ENCODE measurements at places on chromosomes 6 and 20.
A peak's percentile ranks its signal among the peaks of the same experiment; 100 is the strongest.

DNA sequence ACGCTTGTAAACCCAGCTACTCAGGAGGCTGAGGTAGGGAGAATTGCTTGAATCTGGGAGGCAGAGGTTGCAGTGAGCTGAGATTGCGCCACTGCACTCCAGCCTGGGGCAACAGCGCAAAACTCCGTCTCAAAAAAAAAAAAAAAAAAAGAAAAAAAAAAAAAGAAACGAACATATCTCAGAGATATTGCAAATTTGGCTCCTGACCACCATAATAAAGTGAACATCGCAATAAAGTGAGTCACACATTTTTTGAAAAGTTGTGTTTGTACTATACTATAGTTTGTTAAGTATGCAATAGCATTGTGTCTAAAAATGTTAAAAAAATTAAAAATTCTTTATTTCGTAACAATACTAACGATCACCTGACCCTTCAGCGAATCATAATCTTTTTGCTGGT is 13.3 kb downstream of the RSPH9 start:
- H3K4me3 ChIP-seq: no peak overlapping the region
- no peak for DNase-seq
- no peaks in the 10 kb centered on the region for H3K36me3 ChIP-seq
- no peaks in the 10 kb centered on the region for H3K4me1 ChIP-seq
- no peak overlapping the region for H3K27ac ChIP-seq
- H3K27me3 ChIP-seq: no peaks in the 10 kb centered on the region

DNA sequence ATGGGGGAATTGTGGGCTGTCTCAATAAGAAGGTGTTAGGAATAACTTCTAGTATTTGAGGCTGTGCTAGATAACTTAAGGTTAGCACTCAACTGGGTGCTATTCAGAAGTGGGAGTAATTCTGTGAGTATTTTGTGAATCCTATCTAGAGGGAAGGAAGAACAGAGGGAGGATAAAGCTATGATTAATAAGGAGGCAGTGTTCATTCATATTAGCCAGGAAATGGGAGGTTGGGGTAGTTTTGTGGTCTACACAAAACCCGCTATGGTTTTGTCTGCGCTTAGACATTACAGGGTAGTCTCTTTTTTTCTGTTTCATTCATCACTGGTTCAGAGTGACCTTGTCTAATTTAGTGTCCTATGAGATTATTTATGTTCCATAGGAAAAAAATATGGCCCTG is 341.0 kb downstream of the ARHGAP18 start:
- H3K4me3 ChIP-seq: no peak overlapping the region
- no peak for DNase-seq
- H3K4me1 ChIP-seq: peaks cover 6% of the 10 kb centered on the region
- no peak overlapping the region for H3K27ac ChIP-seq
- H3K27me3 ChIP-seq: peaks cover 5% of the 10 kb centered on the region

GRCh38 chr6:74597840-74598239 is 608.0 kb downstream of the COL12A1 start:
- DNase-seq: no peak
- no peaks in the 10 kb centered on the region for H3K36me3 ChIP-seq
- no peak overlapping the region for H3K4me3 ChIP-seq
- H3K27me3 ChIP-seq: no peaks in the 10 kb centered on the region

GRCh38 chr6:162154930-162155329 is 572.6 kb downstream of the PRKN start:
- DNase-seq: no peak
- no peaks in the 10 kb centered on the region for H3K4me1 ChIP-seq
- H3K4me3 ChIP-seq: no peak overlapping the region

GRCh38 chr6:44263354-44264100 is 1.8 kb downstream of the NFKBIE start:
- H3K4me1 ChIP-seq: peaks cover 39% of the 10 kb centered on the region
- H3K27me3 ChIP-seq: no peaks in the 10 kb centered on the region
- H3K4me3 ChIP-seq: peak overlapping the region; percentile 91
- peaks cover 20% of the 10 kb centered on the region for H3K36me3 ChIP-seq

GRCh38 chr6:140915103-140915502 is 1217.6 kb upstream of the GJE1 start:
- no peaks in the 10 kb centered on the region for H3K36me3 ChIP-seq
- no peaks in the 10 kb centered on the region for H3K27me3 ChIP-seq
- DNase-seq: no peak
- H3K4me3 ChIP-seq: no peak overlapping the region

GRCh38 chr6:57315111-57315510 is 2.3 kb upstream of the PRIM2 start:
- no peak overlapping the region for H3K27ac ChIP-seq
- H3K4me1 ChIP-seq: peaks cover 16% of the 10 kb centered on the region
- peaks cover 6% of the 10 kb centered on the region for H3K27me3 ChIP-seq
- no peak for DNase-seq

GRCh38 chr20:31864521-31865400 is 5.6 kb downstream of the DUSP15 start:
- no peak overlapping the region for H3K27ac ChIP-seq
- H3K4me1 ChIP-seq: peaks cover 17% of the 10 kb centered on the region
- no peaks in the 10 kb centered on the region for H3K36me3 ChIP-seq
- no peak overlapping the region for H3K4me3 ChIP-seq
- no peak for DNase-seq

GRCh38 chr6:116323863-116324262 is 44.1 kb upstream of the TSPYL1 start:
- no peaks in the 10 kb centered on the region for H3K4me1 ChIP-seq
- no peak for DNase-seq
- H3K36me3 ChIP-seq: no peaks in the 10 kb centered on the region
- no peak overlapping the region for H3K4me3 ChIP-seq

DNA sequence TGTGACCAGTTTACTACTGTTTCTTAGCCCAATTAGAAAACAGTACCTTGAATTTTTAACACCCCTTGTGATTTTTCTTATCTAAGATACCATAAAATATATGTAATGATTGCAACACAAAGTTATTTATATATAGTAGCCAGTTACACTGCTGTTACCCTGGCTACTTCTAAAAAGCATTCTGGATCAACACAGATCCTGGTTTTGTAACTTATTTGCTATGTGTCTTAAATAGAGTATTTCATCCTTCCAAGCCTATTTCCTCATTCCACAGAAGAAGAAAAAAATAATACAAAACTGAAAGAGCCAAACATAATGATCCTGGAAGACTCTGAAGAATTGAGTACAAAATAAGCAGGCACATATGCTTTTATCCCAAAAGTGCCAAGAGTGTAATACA is 19.0 kb upstream of the GSTA4 start:
- H3K4me1 ChIP-seq: no peaks in the 10 kb centered on the region
- no peak overlapping the region for H3K4me3 ChIP-seq
- no peaks in the 10 kb centered on the region for H3K27me3 ChIP-seq

DNA sequence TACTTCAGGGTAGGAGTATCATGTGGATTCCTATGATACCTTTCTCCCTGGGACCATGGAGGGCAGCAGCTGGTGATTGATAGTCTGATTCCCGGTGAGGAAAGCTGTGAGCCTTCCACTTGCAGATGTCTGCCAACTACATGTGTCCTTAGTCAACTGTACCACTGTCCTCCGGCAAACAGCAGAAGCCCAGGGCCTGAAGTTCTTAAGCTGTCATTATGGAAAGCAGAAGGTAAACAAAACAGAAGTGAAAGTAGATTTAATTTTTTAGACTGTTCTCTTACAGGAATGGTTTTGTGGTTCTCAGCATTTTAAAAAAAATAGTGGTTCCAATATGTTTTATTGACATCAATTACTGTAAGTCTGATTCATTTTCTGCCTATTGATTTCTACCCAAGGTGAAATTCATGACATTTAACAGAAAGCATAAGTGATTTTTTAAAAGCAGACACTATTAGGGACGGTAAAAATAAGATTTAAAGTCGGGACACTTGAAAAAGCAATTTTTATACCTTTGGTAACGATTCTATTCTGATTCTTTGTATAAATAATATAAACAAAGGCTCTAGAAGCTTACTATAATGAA is 36.6 kb downstream of the PTPN1 start:
- peaks cover 12% of the 10 kb centered on the region for H3K36me3 ChIP-seq
- H3K4me1 ChIP-seq: peaks cover 55% of the 10 kb centered on the region
- H3K4me3 ChIP-seq: peak overlapping the region; percentile 78
- no peaks in the 10 kb centered on the region for H3K27me3 ChIP-seq

DNA sequence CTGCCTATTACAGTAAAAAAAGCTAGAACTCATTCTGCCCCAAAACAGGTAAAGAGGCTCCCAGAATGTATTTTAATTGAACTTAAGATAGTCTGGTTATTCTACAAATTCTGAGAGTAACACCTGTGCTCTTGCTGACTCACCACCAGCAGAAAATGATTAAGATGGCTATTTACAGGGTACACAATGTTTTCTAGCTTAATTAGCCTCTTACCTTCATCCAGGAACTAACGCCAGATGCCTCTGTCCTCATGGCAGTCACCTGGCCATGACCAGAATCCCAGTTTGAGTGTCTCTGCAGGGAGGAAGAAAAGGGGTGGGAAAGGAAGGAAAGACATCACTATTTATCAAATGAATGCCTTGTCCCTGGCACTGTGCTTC is 31.3 kb upstream of the PPP1R3G start:
- H3K36me3 ChIP-seq: no peaks in the 10 kb centered on the region
- H3K27ac ChIP-seq: no peak overlapping the region
- no peaks in the 10 kb centered on the region for H3K27me3 ChIP-seq
- no peaks in the 10 kb centered on the region for H3K4me1 ChIP-seq
- H3K4me3 ChIP-seq: no peak overlapping the region

GRCh38 chr6:36436466-36436865 is 6.2 kb downstream of the PXT1 start:
- H3K27me3 ChIP-seq: no peaks in the 10 kb centered on the region
- DNase-seq: no peak
- H3K4me1 ChIP-seq: peaks cover 7% of the 10 kb centered on the region

DNA sequence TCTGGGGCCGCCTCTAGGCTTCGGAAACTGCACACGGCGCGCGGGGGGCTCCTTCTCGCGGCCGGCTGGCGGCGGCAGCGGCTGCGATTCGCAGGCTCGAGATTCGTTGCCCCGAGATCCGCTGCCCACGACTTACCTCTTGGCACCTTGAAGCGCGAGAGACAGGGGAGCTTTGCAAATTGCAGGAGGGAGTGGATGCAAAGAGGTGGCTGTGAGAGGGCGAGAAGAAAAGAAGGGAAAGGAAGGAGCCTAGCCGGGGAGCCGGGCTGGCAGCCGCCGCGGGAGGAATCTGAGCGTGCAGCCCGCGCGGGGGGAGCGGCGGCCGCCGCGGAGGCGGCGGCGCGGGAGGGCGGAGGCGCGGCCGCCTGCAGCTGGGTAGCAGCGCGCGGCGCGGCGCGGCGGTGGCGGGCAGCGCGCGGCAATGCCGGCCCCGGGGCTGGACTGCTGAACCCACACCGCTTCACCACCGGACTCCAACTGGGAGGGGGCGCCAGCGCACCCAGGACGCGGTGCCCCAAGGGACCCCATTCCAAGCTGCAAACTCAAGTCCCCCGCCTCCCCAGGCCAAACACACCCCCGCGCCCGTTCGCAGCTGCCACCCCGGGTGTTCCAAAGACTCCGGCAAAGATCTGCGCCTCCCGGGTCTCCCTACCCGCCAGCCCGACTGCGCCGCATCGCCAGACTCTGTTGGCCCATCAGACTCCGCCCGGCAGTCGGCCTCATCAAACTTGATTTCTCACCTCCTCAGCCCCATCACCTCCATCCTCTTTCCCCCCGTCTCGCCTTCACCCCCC is 44.2 kb upstream of the SUPT3H start:
- H3K27me3 ChIP-seq: no peaks in the 10 kb centered on the region
- peak overlapping the region; percentile 68 for H3K27ac ChIP-seq
- peak; percentile 52 for DNase-seq

GRCh38 chr6:39948199-39948791 is 14.0 kb upstream of the MOCS1 start:
- no peak overlapping the region for H3K4me3 ChIP-seq
- no peaks in the 10 kb centered on the region for H3K36me3 ChIP-seq
- H3K4me1 ChIP-seq: no peaks in the 10 kb centered on the region
- no peaks in the 10 kb centered on the region for H3K27me3 ChIP-seq
- DNase-seq: no peak
- no peak overlapping the region for H3K27ac ChIP-seq

- H3K4me1 ChIP-seq: no peaks in the 10 kb centered on the region
- H3K36me3 ChIP-seq: no peaks in the 10 kb centered on the region
- no peak overlapping the region for H3K27ac ChIP-seq
- no peak overlapping the region for H3K4me3 ChIP-seq
- no peaks in the 10 kb centered on the region for H3K27me3 ChIP-seq
These were observed 235.5 kb upstream of the KCNQ5 start for GRCh38 chr6:72386324-72386723.

DNA sequence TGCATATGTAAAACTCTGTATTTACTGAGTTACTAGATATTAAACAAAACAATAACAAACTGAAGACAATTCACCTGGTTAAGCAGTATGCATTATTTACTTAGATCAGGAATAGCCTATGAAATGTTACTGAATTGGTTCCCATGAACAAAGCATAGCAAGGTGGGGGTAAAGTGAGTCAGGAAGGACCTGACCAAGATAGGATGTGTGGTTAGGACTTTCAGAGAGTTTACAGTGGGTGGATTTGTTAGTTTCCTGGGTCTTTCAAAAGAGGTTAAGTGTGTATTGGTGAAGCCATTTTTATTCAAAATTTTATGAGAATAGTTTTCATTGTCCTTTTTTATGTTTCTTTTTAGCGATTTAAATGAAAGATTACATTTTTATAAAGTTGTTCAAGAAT is 32.9 kb downstream of the TBPL1 start:
- H3K27me3 ChIP-seq: no peaks in the 10 kb centered on the region
- no peak overlapping the region for H3K27ac ChIP-seq
- H3K4me3 ChIP-seq: no peak overlapping the region
- no peak for DNase-seq
- peaks cover 14% of the 10 kb centered on the region for H3K4me1 ChIP-seq

GRCh38 chr6:139765825-139766285 is 391.4 kb upstream of the CITED2 start:
- H3K4me1 ChIP-seq: no peaks in the 10 kb centered on the region
- H3K27ac ChIP-seq: no peak overlapping the region
- no peaks in the 10 kb centered on the region for H3K36me3 ChIP-seq
- DNase-seq: no peak
- no peak overlapping the region for H3K4me3 ChIP-seq

DNA sequence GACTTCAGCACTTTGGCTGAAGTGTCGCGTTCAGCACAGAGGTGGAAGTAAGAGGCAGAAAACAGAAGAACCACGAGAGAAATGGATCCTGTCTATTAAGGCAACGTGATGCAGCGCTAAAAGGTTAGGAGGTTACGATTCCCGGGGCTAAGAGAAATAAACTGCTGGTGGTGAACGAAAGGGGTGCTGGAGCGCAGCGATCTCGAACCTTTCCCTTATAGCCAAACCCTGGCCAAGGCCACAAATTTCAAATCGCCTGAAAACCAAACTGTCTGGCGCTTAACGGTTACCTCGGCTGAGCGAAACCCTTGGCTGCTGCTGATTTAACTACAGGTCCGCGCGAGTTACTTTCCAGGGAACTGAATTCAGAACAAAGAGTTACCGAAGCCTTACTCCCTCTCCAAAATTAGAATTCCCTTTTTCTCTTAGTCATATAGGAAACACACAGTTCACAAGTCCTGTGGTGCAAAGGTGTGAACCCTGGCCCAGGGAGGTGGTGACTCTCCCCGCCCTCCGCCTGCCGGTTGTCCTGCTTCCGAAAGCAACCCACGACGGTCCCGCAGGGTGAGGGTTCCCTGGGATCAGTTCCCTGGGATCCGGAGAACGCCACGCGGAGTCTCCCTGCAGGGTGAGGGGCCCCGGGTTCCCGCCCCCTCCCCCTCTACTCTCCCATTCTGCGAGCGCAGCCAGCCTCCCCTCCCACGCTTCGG is 1.3 kb upstream of the SLC35D3 start:
- peaks cover 2% of the 10 kb centered on the region for H3K36me3 ChIP-seq
- peak overlapping the region; percentile 64 for H3K4me3 ChIP-seq
- no peak for DNase-seq
- H3K4me1 ChIP-seq: peaks cover 39% of the 10 kb centered on the region
- peaks cover 27% of the 10 kb centered on the region for H3K27me3 ChIP-seq

- no peak for DNase-seq
- H3K36me3 ChIP-seq: no peaks in the 10 kb centered on the region
These were observed 63.1 kb upstream of the PHACTR1 start for GRCh38 chr6:12653486-12653885.
